ENCODE measurements at places on chromosomes 6 and 20.
A peak's percentile ranks its signal among the peaks of the same experiment; 100 is the strongest.

DNA sequence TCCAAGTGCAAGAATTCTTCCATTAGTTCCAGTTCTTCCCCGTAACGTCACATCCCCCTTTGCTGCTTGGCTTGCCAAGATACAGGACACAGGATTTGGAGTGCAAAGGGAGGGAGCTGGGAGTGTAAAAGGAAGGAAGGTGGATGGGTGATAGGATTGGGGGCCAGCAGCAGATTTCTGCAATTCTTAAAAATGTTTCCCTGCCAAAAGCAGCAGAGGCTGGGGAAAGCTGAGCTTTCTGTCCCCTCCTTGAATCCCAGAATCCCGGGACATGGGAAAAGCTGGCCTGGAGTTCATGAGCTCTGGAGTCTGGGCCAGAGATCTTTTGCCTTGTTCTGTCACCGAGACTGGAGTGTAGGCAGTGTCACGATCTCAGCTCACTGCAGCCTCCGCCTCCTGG, 60.0 kb upstream of the EPB41L1 start:
- peak overlapping the region; percentile 95 for H3K4me3 ChIP-seq
- H3K27ac ChIP-seq: no peak overlapping the region
- H3K27me3 ChIP-seq: no peaks in the 10 kb centered on the region
- peaks cover 63% of the 10 kb centered on the region for H3K4me1 ChIP-seq

DNA sequence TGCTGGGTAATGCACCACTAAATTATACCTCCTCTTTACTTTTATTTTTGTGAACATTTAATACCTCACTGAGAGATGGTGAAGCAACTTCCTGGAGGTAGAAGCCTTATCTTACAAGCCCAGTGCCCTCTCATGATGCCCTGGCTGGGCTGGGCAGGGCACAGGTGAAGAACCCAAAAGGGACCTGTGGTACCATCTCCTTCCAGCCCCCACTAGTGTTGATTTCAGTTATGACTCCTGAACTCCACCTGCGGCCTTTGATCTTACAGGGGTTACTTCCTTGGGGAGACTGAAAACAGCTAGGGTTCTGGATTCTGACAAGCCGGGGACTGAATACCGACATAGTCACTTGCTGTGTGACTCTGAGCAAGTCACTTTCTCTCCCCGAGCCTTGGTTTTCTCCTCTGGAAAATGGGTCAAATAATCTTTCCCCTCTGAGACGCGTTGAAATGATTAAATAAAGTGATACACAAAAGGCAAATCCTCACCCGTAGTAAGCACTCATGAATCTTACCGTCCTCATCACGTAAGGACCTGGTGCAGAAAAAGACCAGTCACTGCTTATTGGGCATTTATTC, 1.2 kb downstream of the SLC13A3 start:
- H3K36me3 ChIP-seq: no peaks in the 10 kb centered on the region
- H3K27ac ChIP-seq: no peak overlapping the region
- no peak overlapping the region for H3K4me3 ChIP-seq
- DNase-seq: no peak
- no peaks in the 10 kb centered on the region for H3K27me3 ChIP-seq
- no peaks in the 10 kb centered on the region for H3K4me1 ChIP-seq

DNA sequence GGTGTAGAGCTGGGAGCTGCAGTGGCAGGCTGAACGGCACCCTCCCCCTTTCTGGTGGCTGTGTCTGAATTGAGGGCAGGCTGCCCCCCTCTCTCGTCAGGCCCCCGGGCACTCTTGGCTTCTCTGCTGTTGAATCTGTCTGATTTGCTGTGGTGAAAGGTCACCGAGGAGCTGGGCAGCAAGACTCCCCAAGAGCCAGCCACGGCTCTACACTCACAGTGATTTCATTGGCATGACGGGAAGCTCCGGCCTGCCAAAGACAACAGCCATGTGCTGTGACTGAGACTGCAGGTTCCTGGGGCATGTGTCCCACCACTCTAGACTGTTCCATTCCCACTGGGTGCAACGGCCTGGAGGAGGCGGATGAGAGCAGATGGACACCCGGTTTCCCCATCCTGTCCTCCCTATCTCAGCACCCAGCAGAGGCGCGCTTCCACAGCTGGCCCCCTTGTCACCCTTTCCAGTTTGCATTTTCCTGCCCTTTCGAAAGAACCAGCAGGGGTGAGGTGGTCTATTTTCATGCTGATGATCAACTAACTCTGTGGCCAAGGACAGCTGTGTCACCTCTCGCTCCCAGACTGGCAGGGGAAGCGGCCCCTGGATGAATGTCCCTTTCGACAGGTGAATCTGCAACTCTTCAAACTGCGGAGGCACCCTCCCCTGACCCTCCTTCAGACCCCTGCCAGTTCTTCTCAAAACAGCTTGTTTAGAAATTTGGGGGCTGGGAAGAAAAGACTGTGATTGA, 2.2 kb downstream of the APCDD1L start:
- H3K36me3 ChIP-seq: no peaks in the 10 kb centered on the region
- no peak overlapping the region for H3K27ac ChIP-seq
- DNase-seq: no peak
- H3K4me1 ChIP-seq: peaks cover 31% of the 10 kb centered on the region

DNA sequence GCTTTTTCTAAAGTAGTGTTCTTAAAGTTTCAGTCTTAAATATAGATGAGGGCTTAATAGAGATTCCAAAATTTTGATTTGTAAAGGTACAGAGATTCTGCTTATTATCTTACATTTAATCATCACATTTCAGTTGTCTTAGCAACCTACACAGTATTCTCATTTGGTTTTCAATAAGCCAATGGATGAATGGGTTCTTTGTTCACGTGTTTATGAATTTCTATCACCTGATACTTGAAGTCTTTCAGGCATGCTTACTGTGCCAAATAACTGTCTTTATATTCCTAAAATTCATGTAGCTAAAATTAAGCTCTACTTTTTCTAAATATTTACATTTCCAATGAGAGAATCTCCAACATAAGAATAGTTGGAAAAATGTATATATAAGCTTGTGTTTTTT, 152.7 kb downstream of the EYA4 start:
- no peak for DNase-seq
- no peak overlapping the region for H3K27ac ChIP-seq
- no peak overlapping the region for H3K4me3 ChIP-seq
- no peaks in the 10 kb centered on the region for H3K36me3 ChIP-seq
- no peaks in the 10 kb centered on the region for H3K4me1 ChIP-seq

DNA sequence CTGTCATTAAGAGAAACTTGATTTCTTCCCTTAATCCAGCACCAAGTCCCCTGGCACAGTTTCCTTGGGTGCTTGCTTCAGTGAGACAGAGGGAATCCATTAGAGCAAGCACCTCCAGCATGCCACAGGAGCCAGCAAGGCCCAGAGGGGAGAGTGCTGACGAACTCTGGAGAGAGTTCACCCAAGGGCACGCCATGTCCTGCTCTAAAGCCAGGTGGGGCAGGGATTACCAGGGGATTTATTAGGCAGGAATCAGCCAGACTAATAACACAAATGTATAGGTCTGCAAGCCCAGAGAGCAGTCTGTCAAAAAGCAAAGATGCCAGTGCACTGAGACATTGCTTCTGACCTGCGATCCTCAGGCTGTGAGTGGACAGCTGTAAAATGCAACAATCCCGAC, 155.4 kb upstream of the SYNDIG1 start:
- no peaks in the 10 kb centered on the region for H3K27me3 ChIP-seq
- no peak for DNase-seq
- no peak overlapping the region for H3K27ac ChIP-seq
- no peaks in the 10 kb centered on the region for H3K36me3 ChIP-seq
- no peak overlapping the region for H3K4me3 ChIP-seq

- no peak for DNase-seq
- H3K36me3 ChIP-seq: no peaks in the 10 kb centered on the region
- no peak overlapping the region for H3K27ac ChIP-seq
- no peaks in the 10 kb centered on the region for H3K4me1 ChIP-seq
- H3K4me3 ChIP-seq: no peak overlapping the region
Observed at GRCh38 chr6:157226026-157226625, 97.2 kb downstream of the TMEM242 start.

DNA sequence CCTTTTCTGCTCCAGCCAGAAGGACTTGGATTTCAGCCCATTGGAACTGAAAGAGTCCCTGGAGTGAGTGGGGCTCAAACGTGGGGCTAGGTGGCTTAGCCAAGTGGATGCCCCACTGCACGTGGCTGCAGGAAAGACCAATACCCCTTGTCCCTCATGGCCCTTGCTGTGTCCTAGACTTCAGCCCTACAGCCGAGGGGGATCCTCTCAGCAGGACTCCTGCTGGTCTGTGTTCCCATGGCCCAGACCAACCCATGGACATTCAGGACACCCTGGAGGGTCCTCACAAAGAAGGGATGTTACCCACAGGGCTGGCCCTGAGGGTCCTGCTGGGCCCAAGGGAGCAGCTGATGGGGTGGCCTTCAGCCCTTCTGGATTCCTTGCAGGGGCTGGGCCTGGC, 30.0 kb upstream of the PHACTR3 start:
- H3K27ac ChIP-seq: no peak overlapping the region
- no peaks in the 10 kb centered on the region for H3K36me3 ChIP-seq
- no peaks in the 10 kb centered on the region for H3K4me1 ChIP-seq

GRCh38 chr6:29941016-29941415, 1.3 kb upstream of the HLA-A start:
- H3K36me3 ChIP-seq: no peaks in the 10 kb centered on the region
- no peak overlapping the region for H3K27ac ChIP-seq
- no peaks in the 10 kb centered on the region for H3K27me3 ChIP-seq
- no peak for DNase-seq
- H3K4me1 ChIP-seq: no peaks in the 10 kb centered on the region

DNA sequence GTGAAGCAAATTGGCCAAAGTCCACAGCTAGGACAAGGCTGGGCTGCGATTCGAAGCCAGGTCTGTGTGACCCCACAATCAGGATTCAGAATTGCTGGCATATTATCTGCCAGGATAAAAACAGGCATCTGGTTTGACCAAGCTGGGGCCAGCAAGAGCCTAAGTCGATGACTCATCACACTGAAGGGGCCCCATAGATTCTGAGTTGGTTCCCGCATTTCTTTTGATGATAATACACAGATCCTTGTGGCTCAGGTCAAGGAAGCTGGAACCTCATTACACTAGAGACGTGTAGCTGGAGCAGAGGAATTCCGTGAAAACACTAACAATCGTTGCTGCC, 6.5 kb downstream of the KCNB1 start:
- no peaks in the 10 kb centered on the region for H3K36me3 ChIP-seq
- no peak overlapping the region for H3K27ac ChIP-seq
- DNase-seq: no peak
- peaks cover 62% of the 10 kb centered on the region for H3K27me3 ChIP-seq
- H3K4me3 ChIP-seq: no peak overlapping the region

GRCh38 chr6:134196568-134197193, 121.2 kb downstream of the SGK1 start:
- no peaks in the 10 kb centered on the region for H3K27me3 ChIP-seq
- H3K4me3 ChIP-seq: no peak overlapping the region
- H3K4me1 ChIP-seq: peaks cover 17% of the 10 kb centered on the region
- no peak for DNase-seq
- no peak overlapping the region for H3K27ac ChIP-seq

- no peaks in the 10 kb centered on the region for H3K36me3 ChIP-seq
- peaks cover 56% of the 10 kb centered on the region for H3K27me3 ChIP-seq
- H3K4me3 ChIP-seq: no peak overlapping the region
- no peak overlapping the region for H3K27ac ChIP-seq
- H3K4me1 ChIP-seq: no peaks in the 10 kb centered on the region
Observed at GRCh38 chr20:60804240-60804917, 447.7 kb upstream of the CDH4 start.

DNA sequence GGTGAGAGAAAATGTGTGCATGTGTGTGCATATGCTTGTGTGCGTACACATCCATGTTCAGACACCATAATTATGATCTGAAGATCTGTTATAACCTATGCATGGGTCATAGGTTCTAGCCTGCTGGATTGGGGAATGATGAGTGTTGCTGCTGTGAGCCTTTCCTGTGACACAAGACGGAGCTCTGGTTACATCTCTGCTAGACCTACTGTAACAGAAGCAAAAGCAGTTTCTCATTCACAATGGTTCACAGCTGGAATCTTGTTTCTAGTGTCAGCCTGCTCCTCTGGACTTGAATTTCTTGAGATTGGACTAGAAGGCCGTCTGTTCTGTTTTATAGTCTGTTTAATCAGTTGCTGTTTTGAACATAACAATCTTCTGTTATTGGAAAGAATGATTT, 40.1 kb downstream of the DEFB114 start:
- H3K27ac ChIP-seq: no peak overlapping the region
- DNase-seq: no peak
- H3K27me3 ChIP-seq: no peaks in the 10 kb centered on the region

DNA sequence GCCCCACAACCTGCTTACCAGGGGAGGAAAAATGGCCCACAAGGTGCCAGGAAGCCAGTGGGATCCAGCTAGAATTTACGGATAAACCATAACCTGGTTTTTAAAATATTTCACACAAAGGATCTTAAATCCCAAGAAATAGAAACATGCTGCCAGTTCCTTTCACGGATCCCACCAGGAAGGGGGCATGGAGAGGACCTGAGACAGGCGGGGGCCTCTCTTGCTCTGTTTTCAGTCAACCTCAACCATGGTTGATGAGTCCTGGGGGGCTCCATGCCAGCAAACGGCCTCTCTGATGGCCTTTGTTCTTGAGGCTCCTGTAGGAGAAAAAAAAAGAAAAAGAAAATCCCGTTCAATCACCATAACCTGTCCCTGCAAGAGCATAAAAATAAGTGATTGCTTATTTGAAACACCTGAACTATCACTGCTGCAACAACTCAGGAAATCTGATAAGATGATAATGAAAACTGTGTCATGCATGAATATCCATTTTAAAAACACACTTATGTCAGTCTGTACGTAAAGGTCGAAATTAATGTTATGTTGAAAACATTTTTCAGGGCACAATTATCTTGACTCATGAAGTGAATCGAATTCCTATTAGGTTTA, 125.8 kb upstream of the CST7 start:
- DNase-seq: no peak
- no peak overlapping the region for H3K4me3 ChIP-seq
- no peak overlapping the region for H3K27ac ChIP-seq
- H3K27me3 ChIP-seq: no peaks in the 10 kb centered on the region

DNA sequence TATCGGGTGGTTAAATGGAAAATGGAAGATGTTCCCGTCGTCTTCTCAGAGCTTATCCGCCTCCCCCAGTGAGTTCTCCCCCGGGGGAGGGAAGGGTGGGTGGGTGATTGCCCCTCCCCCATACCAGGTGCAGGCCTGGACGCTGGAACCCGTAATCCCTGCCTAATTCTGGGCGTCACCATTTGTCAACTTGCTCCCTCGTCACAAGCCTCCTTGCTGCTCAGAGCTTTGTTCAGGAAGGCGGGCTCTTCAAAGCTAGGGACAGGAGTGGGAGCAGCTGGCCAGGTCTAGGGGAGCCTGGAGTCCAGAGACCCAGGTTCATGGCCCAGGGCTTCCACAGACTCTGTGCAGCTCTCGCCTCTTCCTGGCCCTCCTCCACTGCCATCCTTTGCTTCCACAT, 25.6 kb downstream of the CDH22 start:
- no peak overlapping the region for H3K4me3 ChIP-seq
- no peaks in the 10 kb centered on the region for H3K4me1 ChIP-seq
- peaks cover 97% of the 10 kb centered on the region for H3K27me3 ChIP-seq
- H3K36me3 ChIP-seq: no peaks in the 10 kb centered on the region
- no peak for DNase-seq

- DNase-seq: peak; percentile 26
- no peaks in the 10 kb centered on the region for H3K27me3 ChIP-seq
- 0 out of 2 replicates have a peak, but pooled peaks cover 3% of the 10 kb centered on the region for H3K4me1 ChIP-seq
- H3K36me3 ChIP-seq: no peaks in the 10 kb centered on the region
- H3K27ac ChIP-seq: no peak overlapping the region
Observed at GRCh38 chr6:112037783-112038216, 16.1 kb upstream of the CCN6 start.

Measured in PC-9 (cell line).